Activated naive CD4-positive, alpha-beta T cell treated with anti-CD3 and anti-CD28 coated beads for 36 hours (primary cell): ENCODE measurements at places on chromosomes 11 and 22. TPM values are rescaled to one million over a fixed set of nuclear protein-coding genes. Genes with fewer than 3 reads are reported as not detected.
A peak's percentile ranks its signal among the peaks of the same experiment; 100 is the strongest.

DNA sequence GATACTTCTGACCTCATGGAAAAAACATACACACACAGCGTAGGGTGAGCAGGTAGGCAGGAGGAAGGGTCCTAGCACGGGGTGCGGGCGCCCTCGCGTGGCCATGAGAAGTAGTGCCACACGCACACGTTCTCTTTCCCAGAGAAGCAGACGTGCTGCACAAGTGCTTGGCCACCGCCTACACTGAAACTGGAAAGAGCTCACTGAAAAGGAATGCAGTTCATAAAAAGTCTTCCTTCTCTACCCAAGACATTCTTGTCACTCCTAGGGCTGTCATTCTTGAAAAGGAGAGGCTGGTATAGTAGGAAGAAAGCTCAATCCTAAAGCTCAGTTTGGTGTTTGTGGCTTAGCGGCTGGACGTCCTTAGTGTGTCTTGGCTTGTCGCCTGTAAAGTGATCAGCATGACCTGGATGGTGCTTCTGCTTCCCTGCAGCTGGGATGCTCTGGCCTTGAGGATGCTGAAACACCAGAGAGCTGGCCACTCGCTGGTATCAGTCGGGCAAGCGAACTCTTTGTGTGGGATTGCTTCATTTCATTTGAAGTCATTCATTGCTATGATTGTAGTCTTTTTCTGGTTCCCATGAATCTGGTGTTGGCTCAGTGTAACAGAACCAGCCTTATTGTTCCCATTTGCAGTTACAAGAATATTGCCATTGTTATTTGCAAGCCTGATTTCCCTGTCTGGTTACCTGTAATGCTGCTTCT lies 303.8 kb downstream of the NTM start:
- peak; percentile 72 for DNase-seq

The WNT7B gene
- total RNA-seq = not detected

The FADS2 gene
- total RNA-seq = 32.1 TPM

GRCh38 chr11:122126024-122126688 lies 10.1 kb upstream of the BLID start:
- no peak for DNase-seq

The MS4A3 gene
- total RNA-seq = not detected

DNA sequence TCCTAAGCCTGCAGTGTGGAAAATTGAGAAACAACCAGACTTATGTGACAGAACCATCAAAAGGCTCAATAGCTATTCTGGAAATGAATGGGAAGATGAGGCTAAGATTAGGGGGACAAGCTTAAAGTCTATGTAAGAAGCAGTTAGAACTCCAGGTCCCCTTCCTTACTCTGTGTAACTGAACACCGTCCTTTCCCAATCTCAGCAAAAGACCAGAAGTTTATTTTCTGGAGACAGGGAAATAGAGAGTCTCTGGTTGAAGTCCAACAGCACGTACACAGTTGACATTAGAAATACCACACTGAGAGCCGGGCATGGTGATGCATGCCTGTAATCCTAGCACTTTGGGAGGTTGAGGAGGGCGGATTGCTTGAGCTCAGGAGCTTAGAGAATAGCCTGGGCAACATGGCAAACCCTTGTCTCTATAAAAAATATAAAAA lies 93.9 kb downstream of the CD44 start:
- DNase-seq = no peak

DNA sequence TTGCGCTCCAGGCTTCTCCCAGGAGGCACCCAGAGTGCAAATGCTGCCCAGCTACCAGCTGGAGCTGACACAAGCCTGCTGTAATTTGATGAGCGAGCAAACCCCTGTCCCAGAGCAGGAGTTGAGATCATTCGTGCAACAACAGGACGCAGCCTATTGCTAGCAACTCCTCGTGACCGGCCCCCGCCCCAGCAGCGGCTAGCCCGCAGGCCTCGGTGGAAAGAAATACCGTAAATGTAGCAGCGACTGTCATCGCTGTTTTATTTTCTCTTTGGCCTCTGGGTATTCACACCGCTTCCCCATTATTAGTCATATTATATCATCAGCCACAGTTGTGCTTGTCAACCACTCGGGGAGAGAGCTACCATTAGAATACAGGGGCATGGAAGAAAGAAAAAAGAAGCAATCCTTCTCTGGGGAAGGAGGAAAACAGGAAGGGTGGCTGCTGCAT lies 59.2 kb upstream of the ATXN10 start:
- peak; percentile 26 for DNase-seq

DNA sequence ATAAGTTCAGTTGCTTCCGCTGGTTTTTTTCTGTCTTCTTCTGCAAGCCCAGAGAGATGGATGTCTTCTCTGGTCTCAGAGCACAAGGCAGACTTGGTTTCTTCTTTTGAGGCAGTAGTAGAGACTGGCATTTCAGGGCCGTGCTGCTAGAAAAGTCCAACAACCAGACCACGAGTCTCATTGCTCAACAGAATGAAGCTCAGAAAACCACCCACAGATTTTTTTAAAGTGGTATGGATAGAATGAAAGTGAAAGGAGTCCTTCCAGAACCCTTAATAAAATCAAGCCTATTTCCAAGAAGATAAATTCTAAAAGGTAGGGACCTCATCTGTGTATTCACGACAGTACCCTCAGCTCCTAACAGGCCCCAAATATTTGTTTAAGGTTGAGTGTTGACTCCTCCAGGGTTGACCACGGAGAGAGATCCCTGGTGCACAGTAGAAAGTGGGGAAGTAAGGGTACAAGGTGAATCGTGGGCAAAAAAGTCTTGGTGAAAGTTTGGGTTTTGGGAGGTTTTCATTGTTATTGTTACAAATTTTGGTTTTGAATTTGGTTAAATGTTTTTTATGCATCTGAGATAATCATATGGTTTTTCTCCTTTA lies 43.6 kb upstream of the DDX6 start:
- DNase-seq = no peak

DNA sequence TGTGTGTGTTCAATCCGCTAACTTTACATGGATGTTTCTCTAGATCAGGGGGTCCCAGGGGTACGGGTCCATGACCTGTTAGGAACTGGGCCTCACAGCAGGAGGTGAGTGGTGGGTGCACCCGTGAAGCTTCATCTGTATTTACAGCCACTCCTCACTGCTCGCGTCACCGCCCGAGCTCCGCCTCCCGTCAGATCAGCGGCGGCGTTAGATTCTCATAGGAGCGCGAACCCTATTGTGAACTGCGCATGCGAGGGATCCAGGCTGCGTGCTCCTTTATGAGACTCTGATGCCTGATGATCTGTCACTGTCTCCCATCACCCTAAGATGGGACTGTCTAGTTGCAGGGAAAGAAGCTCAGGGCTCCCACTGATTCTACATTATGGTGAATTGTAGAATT lies 31.9 kb downstream of the MRGPRD start:
- DNase-seq = no peak

DNA sequence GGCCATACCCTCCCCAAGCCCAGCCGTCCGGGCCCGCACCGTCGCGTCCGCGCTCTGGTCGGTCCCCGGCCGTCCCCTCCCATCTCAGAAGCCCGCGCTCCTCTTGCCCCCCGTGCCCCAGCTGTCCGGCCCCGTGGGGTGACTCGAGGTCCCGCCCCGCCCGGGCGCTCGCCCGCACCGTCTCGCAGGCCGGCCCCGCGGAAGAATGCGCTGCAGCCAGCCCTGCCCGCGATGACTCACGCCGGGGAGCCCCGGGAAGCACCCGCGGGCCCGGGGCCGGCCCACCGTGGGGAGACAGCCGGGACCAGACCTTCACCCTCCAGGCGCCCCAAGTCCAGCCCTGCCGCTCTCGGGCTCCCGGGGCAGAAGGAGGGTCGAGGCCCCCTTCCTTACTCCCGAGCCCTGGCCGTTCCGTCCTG lies 320 bp upstream of the PHLDA2 start:
- peak; percentile 66 for DNase-seq

The RIBC2 gene
- 6.3 TPM for total RNA-seq

GRCh38 chr11:93623179-93623578 lies 38.3 kb upstream of the CEP295 start:
- no peak for DNase-seq

The OAF gene
- total RNA-seq = 1.5 TPM

- DNase-seq = peak; percentile 75
These were observed 31.0 kb upstream of the CD5 start for GRCh38 chr11:61071208-61071681.

- DNase-seq = peak; percentile 37
These were observed 21.0 kb upstream of the TMEM123 start for GRCh38 chr11:102473543-102473942.

DNA sequence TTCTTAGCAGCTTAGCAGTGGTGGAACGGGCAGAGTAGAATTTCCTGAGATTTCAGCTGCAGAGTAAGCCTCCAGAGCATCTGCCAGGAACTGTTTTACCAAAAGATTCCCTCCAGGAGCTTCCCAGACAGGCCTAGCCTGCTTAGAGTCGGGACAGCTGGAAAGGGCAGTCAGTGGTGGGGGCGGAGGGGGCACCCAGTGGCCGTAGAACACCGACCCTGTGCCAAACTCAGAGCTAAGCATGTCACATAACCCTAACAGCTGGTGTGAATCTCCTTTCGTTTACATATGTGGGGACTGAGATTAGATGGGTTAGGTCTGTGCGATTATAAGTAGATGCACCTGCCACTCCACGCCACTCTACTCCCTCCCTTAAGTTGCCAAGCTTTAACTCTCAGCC lies 80.0 kb upstream of the CRTAM start:
- no peak for DNase-seq

DNA sequence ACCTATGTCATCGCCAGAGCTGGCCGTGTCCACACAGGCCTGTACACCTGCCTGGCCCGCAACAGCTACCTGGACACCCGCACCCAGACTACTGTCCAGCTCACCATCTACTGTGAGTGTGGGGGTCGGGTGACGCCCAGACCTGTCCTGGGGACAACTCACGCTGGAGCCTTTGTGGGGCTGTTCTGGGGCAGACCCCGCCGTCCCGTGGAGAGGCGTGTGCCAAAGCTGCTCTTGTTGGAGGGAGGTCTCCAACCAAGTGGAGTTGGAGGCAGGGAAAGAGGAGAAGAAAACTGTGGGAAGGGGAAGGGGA lies 4.3 kb downstream of the VSIG10L2 start:
- no peak for DNase-seq

The ESRRA gene
- 21.7 TPM for total RNA-seq

DNA sequence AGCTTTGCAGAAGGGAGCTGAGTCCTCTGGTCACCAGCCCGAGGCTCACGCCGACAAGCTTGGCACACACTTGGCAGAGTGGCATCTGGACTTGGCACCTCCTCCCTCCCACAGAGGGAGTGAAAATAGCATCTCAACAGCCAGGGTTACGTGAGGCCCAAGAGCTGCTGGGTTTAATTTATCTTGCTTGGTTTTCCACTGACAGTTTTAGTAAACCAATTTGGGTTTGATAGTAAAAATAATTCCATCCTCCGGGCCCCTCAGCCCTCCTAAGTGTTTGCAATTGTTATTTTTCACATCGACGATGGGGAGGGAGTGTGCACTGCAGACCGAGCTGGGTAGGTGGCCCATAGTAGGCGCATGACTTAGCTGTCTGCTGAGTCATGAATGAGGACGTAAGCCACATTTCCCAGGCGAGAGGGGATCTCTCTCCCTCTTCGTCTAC lies 107.6 kb upstream of the ASPHD2 start:
- no peak for DNase-seq

The PTPRCAP gene
- 62.4 TPM for total RNA-seq

The ZNF280B gene
- 1.8 TPM for total RNA-seq

DNA sequence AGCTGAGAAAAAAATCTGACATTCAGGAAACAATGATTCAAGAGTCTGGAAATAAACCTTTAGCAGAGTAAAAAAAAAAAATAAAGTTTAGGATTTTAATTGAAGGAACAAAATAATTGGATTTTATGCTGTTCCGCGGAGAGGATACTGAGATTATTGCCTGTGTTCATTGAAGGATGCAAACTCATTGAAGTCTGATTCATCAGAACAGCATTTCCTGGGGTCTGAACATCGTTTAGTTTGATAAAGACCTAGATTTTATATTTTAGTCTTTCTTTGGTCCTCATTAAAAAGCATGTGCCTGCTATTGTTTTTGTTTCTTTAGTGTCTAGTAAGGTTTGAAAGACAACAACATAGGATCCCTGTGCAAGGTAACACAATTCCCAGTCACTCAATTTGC lies 4.5 kb downstream of the TLCD5 start:
- no peak for DNase-seq

GRCh38 chr11:104465321-104465720 lies 301.4 kb upstream of the PDGFD start:
- DNase-seq = no peak

The NECTIN1 gene
- total RNA-seq = 2.0 TPM

DNA sequence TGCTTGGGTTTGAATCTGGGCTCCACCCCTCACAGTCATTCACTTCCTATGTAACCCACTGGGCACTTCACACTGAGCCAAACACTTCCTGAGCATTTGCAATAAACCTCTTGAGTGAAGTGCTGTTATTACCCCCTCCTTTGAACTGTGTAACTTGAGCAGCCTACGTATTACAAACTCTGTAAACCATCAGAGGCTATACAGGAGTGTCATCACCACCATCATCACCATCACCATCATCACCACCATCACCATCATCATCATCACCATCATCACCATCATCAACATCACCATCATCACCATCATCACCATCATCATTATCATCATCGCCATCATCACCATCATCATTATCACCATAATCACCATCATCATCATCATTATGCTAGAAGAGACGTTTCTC lies 18.4 kb downstream of the RTL6 start:
- no peak for DNase-seq

DNA sequence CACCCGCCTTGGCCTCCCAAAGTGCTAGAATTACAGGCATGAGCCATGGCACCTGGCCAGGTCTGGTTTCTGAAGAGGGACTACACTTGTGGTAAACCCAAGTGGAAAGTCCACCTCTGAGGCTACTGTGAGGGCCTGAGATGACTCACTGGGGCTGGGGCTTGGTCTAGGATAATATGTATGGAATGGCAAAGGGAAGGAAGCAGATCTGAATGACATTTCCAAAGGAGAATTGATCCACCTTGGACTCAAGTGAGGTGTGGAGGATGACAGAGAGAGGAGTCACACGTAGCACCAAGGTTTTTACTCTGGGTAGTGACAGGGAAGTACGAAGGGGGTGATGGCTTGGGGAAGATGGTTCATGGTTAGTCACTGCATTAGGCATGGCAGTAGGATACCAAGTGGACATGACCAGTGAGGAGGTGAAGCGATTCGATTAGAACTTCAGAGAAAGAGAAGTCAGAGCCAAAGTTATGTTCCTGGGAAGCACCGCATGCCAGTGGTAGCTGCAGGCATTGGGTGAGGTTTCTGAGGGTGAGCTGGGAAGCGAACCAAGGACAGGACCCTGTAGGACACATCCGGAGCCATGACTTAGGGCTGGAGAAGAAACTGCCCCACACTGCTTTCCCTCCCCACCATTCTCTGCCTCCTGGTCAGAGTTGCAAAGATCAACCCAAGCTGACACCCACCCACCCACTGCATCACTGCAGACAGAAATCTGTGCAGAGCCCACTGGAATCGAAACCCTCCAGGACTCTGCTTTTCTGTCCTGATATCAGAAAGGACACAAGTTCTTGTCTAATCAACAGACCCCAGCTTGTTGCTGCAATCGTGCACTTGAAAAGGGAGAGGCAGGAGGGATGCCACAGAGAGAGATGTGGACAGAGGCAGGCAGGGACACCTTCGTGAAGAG lies 13.0 kb upstream of the BCL9L start:
- no peak for DNase-seq

GRCh38 chr11:12061851-12062560 lies 48.4 kb upstream of the MICAL2 start:
- no peak for DNase-seq

The KRTAP5-2 gene
- total RNA-seq = not detected

The RCOR2 gene
- 0.17 TPM for total RNA-seq
